Mammary epithelial cell (primary cell): ENCODE measurements at places on chromosomes 3 and 15. TPM values are rescaled to one million over a fixed set of nuclear protein-coding genes. Genes with fewer than 3 reads are reported as not detected.

ARL14 gene
- 0.31 and 0.35 TPM in 2 replicates for total RNA-seq

SUCLG2 gene
- total RNA-seq = 25.8 TPM

FBXW12 gene
- total RNA-seq = not detected in 2 replicates

KLHDC8B gene
- total RNA-seq = 8.7 and 10.9 TPM in 2 replicates

GRCh38 chr3:16960125-16960524 is 75.4 kb downstream of the PLCL2 start:
- DNase-seq = no peak

GRCh38 chr3:86990012-86990733 is 776 bp downstream of the VGLL3 start:
- DNase-seq = peak; percentile 90

DNA sequence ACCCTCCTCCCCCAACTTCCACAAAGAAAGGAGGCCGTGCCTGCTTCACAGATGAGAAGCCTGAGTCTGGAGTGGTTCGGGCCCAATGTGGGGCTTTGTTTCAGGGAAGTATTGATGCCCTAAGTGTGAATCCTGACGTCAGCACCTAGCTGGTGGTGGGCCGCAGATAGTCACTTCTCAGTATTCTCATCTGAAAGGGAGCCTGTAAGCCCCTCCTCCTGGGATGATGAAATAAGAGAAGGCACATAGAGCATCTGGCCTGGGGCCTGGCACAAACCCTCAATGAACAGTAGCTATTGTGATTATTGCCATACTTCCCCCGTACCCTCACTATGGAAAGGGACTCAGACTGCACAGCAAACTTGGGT is 24.8 kb downstream of the LINGO1 start:
- DNase-seq = no peak

DNA sequence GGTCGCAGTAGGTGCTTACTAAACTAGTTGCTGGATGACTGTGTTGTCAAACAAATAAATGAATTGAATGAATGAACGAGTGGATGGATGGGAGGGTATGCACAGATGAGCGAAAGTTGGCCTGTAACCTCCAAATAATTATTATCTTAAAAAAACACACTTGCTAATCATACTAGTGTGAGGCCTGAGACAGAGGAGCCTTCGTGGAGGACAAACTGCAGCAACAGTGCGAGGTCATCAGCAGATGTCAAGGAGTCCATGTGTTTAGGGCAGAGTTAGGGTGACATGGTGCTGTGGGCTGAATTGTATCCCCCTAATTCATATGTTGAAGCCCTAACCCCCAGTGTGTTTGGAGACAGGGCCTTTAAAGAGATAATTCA is 24.4 kb downstream of the CORO2B start:
- DNase-seq = no peak

DNA sequence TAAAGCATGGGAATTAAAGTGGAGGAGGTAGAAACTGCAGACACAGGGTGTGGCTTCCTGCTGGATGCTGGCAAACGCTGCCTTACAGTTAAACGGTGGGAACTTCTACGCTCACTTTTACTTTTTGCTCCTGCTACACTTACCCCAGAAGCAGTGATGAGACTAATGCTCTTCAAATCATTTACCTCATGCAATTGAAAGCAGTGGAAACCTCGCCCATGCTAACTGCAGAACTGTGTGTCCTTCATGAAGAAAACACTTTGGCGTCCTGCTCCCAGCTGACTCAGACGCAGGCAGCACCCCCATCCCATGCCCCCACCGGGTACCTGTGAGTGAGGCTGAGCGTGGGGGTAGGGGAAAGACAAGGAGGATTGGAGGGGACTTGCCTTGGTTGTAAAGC is 31.8 kb downstream of the UPK1B start:
- DNase-seq = no peak

- DNase-seq = peak; percentile 60
Observed at GRCh38 chr3:126781889-126782491, 78.0 kb downstream of the CHCHD6 start.

DNA sequence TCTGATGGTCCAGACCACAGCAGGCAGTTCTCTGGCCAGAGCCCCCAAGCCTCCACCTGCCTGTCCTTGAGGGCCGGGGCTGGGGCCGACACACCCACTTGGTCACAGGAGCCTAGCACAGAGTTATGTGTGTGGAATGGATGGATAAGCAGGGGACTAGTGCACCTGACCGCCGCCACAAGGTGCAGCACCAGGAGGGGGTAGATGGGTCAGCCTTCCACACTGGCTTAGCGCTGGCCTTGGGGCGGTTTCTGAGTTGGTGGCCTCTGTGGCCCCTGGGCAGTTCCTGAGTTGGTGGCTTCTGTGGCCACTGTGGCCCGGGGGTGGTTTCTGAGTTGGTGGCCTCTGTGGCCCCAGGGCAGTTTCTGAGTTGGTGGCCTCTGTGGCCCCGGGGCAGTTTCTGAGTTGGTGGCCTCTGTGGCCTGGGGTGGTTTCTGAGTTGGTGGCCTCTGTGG is 75.8 kb downstream of the FBLN2 start:
- no peak for DNase-seq

- DNase-seq = no peak
Observed at GRCh38 chr3:72412340-72412956, 435.8 kb downstream of the SHQ1 start.

GRCh38 chr15:86041399-86041798 is 38.3 kb upstream of the AGBL1 start:
- DNase-seq = no peak

DNA sequence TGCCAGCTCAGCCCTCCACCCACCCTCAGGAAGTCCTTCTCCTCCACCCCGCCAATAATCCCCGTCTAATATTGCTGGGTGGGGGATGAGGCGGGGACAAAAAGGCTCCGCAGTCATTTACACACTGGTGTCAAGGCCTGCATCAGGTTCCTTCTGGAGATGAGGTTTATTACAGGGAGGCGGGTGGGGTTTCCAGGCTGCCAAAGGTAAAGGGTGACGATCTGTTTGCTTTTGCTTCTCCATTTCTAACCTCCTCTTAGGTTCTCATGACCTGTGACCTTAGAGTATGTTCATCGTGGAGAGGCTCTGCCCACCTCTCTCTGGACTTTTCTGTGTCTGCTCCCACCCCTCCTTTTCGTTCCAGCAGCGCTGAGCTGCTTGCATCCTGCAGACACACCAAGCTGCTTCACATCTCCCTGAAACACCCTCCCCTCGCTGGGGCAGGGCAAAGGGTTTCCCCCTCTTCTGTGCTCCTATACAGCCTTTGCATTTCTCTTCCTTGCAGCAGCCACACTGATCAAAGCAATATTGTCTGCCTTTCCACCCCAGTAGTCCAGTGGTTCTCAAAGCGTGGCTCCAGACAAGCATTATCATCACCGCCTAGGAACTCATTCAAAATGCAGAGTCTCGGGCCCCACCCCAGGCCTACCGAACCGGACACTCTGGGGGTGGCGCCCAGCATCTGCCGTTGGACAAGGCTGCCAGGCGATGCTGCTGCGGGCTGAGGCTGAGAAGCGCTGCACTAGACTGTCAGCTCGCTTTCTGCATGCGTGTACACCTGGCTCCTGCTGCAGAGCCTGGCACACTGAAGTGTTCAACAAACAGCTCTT is 26.6 kb downstream of the CA12 start:
- DNase-seq = no peak
